ENCODE measurements at places on chromosomes 11 and 22.

DNA sequence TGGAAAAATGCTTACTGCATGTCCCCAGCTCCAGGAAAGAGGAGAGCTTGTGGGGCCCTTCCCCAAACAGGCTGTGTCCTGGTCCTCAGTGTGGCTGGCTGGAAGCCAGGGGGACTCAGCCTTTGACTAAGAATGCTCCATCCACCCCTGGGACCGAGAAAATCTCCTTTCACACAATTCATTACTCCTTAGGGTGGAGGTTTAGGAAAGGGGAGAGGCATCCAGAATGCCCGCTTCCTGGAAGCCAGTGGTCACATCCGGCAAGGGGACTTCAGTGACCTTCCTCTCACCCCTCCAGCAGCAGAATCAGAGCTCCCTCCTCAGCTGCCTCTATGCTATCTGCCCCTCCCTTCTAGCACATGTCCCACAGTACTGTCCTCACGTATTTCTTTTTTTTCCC is 21.9 kb downstream of the ATG16L2 start:
- DNase-seq = no peak

DNA sequence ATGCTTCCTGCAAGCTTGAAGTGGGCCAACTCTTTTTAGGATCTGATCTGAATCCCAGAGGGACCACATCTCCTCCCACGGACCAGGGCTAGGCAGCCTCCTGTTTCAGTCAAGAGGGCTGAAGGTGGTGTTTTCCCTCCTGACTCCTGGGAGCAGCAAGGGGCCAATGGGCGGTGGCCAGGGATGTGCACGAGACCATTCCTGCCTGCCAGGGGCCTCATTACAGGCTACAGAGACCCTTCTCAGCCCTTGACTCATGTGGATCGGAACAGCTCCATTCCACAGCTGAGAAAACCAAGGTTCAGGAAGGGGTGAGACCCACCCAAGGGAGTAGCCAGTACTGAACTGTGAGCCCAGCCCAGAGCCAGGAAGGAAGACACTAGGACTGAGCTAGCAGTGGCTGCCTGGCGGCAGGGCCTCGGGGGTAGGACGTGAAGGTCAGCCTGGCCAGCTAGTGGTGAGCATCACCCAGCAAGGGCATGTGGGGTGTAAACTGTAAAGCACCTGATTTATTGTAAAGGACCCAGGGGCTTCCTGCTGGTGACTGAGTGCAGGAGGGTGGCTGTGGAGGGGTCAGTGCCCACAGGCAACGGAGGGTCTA is 3.4 kb upstream of the P2RY6 start:
- no peak for DNase-seq

DNA sequence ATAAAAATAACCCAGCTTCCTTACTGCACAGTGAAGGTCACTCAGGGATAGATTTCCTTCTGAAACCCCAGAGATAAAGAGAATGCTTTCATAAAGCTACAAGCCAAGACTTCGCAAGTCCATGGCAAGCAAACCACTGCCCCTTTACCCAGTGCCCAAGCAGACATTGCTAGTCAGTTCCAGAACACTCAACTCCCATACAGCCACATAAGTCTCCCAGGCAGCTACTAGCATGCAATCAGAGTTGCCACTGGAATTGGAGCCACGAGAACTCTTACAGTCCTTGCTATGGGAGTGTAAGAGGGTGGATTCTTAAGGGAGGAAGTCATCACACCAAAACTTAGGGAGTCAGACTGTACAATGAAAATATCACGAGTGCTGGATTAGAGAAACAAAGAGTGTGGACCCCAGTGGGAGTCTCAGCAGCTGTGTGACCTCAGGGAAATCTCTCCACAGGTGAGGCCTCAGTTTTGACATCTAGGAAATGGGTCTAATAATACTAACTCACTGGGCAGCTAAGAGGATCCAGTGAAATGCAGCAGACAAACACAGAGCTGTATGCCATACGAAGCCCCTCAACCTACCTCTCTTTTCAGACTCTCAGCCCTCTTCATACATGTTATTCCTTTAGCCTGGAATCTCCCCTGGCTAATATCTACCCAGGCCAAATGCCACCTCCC is 526.6 kb downstream of the MN1 start:
- DNase-seq = no peak

DNA sequence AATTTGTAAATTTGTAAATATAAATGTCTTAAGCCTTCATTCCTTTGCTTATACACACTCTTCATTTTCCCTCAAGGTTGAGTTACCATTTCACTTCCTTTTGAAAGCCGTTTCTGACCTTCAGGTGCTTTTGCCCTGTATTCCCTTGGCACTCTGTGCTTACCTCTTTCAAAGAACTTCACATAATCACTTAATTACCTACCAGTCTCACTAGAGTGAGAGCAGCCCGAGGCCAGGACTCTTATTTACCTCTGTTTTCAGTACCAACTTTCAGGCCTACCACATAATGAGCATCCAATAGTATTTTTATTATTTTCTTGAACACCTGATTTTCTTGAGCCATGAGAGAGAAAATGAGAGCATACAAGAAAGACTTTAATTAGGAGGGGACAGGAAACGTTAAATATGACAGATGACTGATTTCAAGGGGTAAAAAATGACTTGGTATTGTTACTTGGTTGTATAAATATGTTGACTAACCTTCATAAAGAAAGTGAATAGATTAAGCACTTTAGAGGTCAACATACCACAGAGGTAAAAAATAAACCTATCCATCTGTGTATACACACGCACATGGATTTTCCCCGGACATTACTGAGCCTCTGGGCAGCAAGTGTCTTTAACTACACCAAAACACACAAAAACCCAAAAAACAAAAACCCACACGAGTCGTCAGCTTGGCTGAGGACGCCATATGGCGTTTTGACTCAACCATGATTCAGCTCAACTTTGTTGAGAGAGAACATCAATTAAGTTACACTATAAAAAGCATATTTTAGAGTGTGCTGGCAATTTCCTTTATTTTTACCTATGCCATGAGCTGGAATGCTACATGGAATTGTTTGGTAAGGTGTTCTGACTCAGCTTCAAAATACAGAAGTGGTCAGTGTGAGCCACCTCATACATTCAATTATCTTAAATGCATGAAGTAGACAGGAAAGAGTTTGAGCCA is 7.6 kb downstream of the ATXN10 start:
- no peak for DNase-seq

DNA sequence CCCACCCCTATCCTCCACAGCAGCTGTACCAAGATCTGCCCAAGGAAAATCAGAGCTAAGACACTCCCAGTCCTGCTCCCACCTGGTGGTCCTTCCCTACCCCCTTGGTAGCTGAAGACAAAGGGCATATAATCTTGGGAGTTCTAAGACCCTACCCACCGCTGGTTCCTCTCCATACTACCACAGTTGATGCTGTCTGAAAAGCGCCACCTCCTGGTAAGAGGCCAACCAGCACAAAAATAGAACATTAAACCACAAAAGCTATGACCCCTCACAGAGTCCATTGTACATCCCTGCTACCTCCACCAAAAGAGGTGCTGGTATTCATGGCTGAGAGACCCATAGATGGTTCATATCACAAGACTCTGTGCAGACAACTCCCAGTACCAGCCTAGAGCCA is 161.5 kb upstream of the ARHGAP42 start:
- peak; percentile 5 for DNase-seq

- DNase-seq = no peak
These were observed 155.8 kb downstream of the C11orf91 start for GRCh38 chr11:33544593-33545373.

DNA sequence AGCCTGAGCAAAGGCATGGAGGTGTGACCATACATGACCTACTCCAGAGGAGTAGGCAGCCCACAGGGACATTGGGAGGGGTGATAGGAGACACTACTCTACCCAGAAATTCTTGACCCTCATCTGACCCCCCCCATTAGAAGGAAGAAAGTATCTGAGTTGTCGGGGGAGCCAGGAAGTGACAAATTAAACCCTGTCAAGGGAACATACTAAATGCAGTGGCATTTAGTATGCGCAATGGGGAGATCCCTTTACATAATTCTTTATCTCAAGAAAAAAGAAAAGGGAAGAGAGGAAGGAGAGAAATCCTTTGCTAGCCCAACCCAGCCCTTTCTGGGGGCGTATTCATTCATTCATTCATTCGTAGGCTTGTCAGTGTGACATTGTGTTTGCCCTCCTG is 58.8 kb downstream of the NAV2 start:
- DNase-seq = no peak

- DNase-seq = no peak
These were observed 56.6 kb downstream of the LMO2 start for GRCh38 chr11:33835143-33835878.

GRCh38 chr11:44138980-44139379 is 43.5 kb downstream of the EXT2 start:
- DNase-seq = no peak

- peak; percentile 95 for DNase-seq
These were observed 13.9 kb downstream of the SLC35E4 start for GRCh38 chr22:30649430-30650007.

DNA sequence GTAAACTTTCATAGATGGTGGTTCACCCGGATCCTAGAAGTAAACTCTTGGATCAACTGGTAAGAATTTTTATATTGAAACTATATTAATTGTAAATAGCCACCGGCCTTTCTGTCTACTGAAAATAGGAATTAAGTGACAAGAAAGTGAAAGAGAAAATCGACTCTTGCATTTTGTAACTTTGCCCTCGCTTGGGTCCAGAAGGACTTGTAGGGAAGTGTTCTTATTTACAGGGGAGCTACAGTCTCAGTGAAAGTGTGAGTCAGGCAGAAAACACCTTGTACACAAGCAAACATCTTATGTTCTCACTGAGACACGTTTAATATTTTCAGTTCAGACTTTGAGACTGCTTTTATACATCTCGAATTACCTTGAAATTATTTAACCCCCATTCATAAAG is 238.9 kb downstream of the BLID start:
- DNase-seq = no peak

DNA sequence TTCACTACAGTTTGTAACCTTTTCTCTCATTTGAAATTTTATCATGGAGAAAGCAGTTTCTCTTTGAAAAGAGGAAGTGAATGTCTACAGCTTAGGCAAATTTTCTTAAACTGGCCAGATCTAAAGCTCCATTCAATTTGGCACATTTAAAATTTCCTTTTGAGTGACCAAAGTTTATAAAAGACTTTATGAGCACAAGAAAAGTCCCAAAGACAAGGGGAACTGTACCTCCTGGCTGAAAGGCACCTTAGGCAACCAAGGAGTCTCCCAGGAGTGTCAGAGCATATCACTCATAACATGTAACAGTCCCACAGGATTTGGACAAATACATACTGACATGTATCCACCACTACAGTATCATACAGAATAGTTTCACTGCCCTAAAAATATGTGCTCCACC is 41.3 kb downstream of the NARS2 start:
- no peak for DNase-seq

Data from activated CD4-positive, alpha-beta T cell treated with anti-CD3 and anti-CD28 coated beads for 36 hours (primary cell).